ENCODE measurements at places on chromosomes 7 and 10.

- no peak for DNase-seq
Observed at GRCh38 chr7:11434366-11434765, 397.6 kb downstream of the THSD7A start.

GRCh38 chr10:14524691-14525324 is 194.1 kb upstream of the FRMD4A start:
- no peak for DNase-seq

DNA sequence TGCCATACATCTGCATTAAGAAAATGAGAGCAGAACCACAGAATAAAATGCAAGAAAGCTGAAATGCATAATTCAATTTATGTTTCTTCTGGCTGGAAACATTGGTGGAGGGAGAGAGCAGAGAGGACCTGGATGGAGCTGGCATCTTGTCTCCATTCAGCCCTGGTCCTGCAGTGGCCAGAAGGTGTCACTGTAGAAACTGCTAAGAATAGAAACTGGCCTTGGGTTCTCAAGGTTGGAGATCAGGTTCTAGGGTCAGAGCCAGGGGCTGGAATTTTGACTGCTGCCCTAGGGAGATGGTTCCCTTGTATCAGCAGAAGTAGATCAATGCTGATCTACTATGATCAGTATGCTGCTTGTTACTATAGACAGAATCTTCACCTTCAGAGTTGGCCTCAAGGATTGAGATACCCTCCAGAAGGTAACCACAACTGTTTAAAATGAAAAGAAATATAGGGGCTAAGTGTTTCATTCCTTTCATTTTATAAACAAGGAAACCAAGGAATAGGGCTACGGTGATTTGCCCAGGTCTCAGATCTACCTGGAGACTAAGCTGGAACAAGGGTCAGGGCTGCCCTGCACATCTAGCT is 13.1 kb downstream of the TAS2R41 start:
- DNase-seq, result no peak

DNA sequence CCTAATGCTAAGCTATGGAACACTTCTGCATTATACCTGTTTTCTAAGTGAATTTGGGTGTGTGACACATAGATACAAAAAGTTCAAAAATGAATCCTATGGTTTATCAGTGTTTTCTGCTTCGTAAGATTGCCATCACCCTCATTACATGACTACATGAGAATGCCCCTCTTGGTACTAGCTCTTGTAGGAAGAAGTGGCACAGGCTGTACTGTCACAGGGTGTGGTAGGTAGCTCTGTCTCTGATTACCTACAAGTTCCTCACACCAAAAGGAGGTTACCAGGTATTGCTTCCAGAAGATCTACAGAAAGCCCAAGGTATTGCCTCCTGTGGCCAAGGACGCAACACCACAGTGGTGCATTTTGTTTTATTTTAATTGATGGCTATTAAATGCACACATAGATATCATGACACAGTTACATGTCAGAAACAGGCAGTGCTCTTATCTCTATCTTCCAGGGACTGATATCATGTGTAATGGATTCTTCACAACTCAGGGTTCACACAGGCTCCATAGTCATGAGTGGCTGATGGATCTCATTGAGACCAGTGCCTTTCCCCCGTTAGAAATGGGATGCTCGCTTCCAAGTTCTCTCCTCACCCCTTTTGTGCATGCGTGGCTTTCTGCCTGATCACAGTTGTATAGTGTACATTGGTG is 6.6 kb downstream of the OPTN start:
- DNase-seq, result no peak

DNA sequence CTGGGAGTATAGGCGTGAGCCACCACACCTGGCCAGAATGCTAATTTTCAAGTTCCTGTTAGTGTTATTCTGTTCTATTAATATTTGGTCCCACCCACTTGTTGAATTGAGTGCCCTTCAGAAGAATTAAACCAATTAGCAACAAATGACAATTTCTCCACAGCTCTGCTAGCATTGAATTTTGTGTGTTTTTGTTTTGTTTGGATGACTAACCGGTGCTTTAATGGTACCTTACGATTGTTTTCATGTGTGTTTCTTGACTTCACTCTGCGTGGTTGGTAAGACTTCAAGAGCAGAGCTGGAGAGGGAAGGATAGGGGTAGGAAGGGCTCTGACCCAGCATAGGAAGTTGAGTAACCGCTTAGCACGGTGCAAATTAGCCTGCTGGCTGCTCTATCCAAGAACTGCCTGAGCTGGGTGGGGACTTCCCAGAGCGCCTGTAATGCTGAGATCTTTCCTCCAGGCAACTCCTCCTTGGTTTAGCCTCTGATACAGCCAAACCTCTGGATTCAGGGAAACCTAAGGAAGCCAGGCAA is 4.6 kb downstream of the ARPC1B start:
- DNase-seq, result peak; percentile 39

DNA sequence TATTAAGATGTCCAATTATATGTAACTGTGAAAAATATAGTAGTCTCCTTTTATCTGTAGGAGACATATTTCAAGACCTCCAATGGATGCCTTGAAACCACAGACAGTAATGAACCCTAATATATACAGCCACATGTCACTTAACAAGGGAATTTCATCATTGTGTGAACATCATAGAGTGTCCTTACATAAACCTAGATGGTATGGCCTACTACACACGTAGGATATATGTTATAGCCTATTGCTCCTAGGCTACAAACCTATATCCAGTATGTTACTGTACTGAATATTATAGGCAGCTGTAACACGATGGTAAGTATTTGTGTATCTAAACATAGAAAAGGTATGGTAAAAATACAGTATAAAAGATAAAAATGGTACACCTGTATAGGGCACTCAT is 32.4 kb downstream of the MTPN start:
- DNase-seq, result no peak

- no peak for DNase-seq
Observed at GRCh38 chr7:43649755-43650274, 66.9 kb downstream of the STK17A start.

DNA sequence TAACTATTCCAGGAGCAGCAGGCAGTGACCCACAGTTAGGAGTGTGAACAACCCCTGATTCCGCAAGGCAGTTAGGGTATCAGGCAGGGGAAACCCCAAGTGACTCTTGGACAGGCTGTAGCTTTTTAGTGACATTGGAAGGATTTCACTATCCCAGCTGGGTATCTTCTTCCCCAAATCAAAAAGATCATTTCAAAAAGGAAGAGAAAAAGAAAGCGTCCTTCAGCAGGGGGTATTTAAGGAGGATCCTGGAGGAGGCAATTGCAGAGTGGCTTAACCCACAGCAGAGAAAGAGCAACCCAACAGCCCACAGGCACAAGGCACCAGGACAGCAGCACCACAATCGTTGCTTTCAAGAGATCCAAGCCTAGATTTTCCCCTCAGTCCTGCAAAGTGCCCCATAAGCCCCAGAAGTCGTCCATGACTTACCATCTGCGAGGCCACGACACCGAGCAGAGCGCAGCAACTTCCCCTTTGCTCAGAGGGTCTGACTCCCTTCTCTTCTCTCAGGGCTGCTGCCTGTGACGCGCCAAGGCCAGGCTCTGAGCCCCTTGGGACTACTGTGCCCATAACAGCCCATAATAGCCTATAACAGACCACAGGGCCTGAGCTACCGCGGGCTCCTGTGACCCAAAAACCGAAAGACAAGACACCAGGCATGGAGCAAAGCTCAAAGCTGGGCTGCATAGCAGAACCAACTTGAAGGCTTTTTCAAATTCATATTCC is 19.8 kb downstream of the PIK3AP1 start:
- DNase-seq, result no peak

GRCh38 chr10:78415111-78415510 is 381.4 kb downstream of the RPS24 start:
- no peak for DNase-seq

GRCh38 chr10:93436591-93437085 is 45.5 kb downstream of the MYOF start:
- peak; percentile 84 for DNase-seq

DNA sequence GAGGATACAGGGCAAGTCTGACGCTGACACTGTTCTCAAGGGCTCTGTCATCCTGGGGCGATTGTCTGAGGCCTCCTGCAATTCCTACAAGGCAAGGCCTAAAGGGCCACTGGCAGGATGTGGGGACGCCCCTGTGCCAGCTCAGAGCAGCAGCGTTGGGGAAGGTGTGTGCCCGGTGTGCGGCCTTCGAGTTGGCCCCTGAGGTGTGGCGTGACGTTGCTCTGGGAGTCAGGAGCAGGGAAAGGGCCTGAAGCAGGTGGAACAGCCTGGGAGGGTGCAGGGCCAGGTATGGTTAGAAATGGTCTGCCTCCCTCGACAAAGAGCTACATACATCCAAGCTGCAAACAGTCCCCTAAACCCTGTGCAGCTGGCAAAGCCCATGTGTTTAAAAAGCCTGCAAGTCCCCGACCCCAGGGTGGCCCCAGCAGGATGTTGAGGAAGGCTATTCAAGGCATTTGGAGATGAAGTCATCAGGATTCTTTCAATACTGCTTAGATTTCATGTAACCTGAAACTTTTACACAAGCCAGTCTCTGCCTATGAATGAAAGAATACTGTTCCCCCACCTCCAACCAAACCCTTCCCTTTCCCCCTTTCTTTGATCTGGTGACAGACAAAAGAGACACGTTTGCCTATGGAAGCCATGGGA is 142.5 kb upstream of the TNS3 start:
- DNase-seq, result peak; percentile 47

DNA sequence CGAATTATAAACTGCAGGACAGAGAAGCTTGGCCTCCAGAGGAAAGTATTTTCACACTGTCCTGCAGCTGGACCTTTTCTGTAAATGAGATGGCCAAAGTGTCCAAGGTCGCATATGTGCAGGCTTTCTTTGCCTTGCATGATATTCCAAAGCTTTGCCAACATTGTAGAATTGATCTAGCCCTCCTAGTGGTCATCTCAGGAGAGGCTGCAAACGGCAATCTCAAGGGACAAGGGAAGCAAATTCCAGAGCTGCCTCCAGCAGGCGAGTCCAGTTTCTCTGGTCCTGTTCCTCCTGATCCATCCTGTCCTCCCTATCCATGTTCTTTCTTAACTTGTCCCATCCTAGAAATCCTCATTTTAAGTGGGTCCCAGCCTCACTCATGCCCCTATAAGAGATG is 373.4 kb upstream of the PCDH15 start:
- DNase-seq, result no peak

GRCh38 chr10:133151543-133151972 is 8.5 kb upstream of the KNDC1 start:
- DNase-seq, result no peak

DNA sequence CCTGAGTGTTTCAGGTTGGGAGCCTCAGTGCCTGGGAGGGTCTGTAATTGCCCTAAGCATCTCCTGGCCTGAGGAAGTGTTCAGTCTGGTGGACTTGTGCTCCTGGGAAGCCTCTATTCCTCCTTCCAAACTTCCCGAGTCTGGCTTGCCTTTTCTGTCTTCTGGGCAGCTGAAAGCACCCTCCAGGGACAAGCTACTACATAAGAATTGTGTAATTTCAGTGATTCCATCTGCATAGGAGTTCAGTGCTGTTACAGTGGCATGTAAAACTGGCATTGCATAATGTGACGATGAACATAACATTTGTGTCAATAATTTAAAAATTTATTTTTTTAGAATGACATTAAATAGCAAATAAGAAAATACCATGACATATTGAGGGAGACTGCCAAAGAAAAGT is 109.3 kb downstream of the AOAH start:
- no peak for DNase-seq

DNA sequence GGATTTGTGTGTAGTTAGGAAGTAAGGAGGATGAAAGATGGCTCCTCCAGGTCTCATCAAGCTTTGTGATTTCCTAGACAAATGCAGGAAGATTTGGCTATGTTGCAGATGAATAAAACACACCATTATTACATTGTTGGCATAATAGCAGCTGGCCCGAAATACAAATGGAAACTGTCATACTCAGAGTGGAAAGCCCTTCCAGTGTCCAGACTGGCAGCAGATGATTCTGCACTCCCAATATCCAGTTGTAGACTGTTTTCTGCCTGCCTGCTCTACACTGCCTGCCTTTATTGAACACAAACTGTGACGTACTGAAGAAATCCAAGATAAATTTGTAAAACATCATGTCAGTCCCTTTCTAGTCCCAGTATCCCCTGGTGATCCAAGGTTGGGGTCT is 99.7 kb upstream of the FZD1 start:
- DNase-seq, result no peak

DNA sequence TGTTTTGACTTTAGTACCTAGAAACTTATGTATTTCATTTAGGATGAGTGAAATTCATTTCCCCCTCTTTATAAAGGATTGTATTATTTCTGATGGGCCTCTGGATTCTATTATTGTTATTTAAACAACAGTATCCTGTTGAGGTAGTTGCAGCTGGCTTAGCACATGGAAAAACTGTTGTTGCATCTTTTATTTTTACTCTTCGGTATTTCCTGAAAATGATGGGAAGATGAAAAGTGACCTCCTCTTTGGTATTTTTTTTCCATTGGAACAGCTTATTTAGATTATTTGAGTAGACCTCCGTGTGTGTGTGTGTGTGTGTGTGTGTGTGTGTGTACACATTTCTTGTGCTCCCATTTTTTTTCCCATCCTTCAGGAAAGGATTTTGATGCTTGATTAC is 129.8 kb downstream of the PRKG1 start:
- no peak for DNase-seq

GRCh38 chr7:25459057-25459456 is 230.8 kb upstream of the NPVF start:
- DNase-seq, result no peak

DNA sequence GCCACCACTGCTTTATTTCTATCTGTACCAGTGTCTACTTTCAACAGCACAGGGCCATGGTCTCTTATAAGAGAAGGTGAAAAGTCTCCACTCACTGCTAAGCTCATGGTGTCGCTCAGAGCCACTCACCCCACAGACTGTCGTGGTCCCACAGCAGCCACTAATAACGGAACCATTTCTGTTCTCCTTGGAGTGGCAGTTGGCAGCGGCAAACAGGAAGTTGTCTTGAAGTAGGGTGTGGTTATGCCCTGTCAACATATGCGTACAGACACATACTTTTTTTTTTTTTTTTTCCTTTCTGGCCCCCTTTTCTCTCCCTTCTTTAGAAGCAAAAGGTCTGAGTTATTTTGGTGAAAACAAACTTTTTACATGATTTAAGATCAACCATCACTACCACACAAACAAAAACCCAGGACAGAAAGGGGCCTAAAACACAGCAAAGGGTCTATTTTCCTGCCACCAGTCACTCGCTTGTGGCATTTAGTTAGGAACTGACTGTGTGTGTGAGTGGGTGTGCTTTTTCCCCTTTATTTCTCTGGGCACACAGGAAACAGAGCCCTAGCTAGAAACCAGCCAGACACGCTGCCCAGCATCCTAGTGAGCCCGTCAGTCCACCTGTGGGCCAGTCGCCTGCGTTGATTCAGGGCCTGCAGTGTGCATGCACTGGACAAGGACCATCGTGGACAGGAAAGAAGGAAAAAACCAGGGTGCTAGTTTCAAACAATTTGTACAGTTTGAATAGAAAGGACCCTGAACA is 96.7 kb upstream of the EFCAB10 start:
- DNase-seq, result no peak

GRCh38 chr10:125025341-125025740 is 83.4 kb downstream of the ZRANB1 start:
- no peak for DNase-seq

DNA sequence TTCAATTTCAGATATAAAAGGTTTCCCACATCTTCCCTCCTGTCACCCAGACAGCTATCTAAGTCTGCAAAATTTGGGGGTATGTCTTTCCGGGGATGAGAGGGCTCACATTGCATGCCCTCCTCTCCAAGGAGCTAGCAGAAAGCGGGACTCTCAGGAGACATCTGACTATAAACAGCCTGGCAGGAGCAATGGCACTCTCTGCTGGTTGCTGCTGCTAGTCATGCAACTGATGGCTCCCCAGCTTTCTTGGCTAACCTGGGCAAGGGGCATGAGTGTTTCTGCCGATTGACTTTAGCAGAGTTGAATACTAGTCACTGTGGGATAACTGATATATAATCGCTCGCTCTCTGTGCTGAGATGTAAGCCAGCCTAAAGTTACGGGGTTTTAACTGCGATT is 12.0 kb downstream of the TBX20 start:
- DNase-seq, result no peak

Measured in HS-5 (cell line).